Ovary (tissue), 10 donors: ENCODE measurements at places on chromosomes 12 and 14.

DNA sequence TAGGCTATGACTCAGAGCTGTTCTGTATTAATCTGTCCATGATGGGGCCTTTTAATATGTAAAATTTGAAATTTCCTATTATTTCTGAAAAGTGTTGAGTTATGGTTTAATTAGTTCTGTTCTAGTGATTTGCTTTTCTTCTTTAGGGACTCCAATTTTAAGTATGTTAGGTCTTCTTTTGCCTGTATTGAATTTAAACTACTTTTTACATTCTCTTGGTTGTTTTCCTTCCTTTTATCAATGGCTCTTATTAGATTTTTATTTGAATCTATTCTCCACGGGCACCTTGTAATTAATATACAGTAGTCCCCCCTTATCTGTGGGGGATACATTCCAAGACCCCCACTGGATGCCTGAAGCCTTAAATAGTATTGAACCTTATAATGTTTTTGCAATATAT lies 46.4 kb downstream of the DDHD1 start:
- no peak for DNase-seq

DNA sequence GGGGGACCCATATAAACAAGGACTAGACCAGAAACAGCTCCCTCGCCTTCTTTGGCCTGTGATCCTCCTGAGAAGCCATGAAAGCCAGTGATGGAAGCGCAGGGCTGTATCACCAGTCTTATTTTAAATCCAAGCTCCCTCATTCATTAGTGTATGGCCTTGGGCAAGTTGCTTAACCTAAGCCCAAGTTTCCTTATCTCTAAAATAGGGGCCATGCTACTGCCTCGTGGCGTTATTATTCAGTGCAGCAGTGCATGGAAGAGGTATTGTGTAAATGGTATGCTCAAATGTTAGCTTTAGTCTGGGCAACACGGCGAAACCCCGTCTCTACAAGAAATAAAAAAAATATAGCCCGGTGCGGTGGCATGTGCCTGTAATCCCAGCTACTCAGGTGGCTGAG lies 9.9 kb downstream of the ESPL1 start:
- DNase-seq, result no peak

- DNase-seq, result no peak
These were observed 128.4 kb downstream of the GALC start for GRCh38 chr14:87864356-87865270.

- no peak for DNase-seq
These were observed 31.6 kb downstream of the WBP11 start for GRCh38 chr12:14771651-14772137.

DNA sequence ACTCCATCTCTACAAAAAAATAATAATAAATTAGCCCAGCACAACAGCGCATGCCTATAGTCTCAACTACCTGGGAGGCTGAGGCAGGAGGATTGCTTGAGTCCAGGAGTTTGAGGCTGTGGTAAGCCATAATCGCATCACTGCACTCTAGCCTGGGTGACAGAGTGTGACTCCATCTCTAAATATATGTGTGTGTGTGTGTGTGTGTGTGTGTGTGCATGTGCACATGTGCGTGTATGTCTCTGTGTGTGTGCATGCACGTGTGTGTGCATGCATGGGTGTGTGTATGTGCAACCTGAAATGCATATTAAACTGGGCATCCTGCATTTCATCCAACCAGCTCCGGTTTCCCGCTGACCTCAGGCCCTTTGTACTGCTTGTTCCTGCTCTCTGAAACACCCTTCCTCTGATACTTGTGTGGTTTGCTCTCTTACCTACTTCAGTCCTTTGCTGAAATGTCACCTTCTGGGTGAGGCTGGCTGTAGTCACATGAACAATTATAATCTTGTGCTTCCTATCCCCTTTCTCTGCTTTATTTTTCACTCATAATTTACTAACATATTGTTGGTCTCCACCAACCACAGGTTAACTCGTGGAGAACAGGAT lies 46.9 kb downstream of the PHLDA1 start:
- DNase-seq, result no peak

- DNase-seq, result no peak
These were observed 13.1 kb upstream of the TMTC1 start for GRCh38 chr12:29796823-29797263.

DNA sequence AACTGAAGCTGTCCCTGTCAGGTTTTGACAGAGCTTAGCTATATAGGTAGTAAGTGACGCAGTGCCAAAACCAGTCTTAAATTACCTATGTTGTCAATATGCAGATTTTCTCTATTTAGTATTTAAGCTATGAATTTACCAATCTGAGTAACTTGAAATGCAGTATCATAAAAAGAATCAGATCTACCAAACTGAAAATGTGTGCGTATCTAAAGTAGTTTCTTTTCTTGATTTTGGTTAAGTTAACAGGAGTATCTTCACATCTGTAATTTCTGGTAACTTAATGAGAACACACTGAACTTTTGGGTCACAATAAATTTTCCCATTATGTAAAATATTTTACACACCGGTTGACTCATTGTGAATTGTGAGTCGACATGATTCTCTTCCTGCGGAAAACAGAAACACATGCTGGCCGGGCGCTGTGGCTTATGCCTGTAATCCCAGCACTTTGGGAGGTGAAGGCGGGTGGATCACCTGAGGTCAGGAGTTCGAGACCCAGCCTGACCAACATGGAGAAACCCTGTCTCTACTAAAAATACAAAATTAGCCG lies 45.1 kb downstream of the TRAF3 start:
- no peak for DNase-seq

- no peak for DNase-seq
These were observed 23.5 kb downstream of the SDSL start for GRCh38 chr12:113445544-113446171.

DNA sequence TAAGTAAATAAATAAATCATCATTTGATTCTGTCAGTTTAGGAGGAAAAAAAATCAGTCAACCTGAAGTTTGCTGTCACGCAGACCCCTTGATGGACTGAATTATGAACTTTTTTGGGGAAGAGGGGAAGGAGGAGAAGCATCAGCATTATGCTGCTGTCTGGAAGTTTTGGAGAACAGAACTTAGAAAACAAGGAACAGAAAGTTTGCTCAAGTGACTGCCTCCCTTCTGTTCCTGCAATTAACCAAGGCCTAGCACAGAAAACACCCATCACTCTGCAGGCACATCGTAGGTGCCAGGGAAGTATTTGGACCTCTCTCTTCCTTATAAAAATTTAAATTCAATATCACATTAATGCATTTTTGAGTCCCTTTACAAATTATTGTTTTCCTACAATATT lies 283.8 kb downstream of the VRK1 start:
- DNase-seq, result no peak

DNA sequence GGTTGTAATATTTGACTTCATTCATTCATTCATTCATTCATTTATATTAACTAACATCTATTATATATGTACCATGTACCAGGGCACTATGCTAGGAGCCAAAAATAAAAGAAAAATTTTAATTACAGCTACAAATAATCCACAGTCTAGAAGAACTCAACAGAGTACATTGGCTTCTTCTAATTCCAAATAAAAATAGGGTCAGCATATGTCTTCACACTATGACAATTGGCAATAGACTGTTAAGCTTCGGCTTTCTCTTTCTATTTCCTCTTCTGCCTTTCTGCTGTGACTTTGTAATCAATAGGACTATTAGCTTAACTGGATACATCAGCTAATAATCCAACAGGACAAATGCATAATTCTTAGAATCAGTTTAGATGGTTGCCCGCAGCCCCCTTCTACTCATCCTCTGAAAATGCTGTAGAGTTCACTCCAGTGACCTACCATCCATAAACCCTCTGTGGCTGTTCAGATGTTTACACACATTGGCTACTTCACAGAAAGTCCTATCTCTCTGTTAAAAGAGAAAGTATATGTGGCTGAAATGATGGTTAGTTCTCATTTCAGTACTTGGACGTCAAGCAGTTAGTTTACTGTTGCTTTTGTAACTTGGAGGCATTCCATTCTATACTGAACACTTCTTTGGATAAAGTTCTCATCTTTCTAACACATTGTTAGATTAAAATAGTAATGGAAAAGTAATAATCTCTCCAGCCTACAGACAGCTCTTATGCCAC lies 445.5 kb upstream of the GARIN6 start:
- no peak for DNase-seq

DNA sequence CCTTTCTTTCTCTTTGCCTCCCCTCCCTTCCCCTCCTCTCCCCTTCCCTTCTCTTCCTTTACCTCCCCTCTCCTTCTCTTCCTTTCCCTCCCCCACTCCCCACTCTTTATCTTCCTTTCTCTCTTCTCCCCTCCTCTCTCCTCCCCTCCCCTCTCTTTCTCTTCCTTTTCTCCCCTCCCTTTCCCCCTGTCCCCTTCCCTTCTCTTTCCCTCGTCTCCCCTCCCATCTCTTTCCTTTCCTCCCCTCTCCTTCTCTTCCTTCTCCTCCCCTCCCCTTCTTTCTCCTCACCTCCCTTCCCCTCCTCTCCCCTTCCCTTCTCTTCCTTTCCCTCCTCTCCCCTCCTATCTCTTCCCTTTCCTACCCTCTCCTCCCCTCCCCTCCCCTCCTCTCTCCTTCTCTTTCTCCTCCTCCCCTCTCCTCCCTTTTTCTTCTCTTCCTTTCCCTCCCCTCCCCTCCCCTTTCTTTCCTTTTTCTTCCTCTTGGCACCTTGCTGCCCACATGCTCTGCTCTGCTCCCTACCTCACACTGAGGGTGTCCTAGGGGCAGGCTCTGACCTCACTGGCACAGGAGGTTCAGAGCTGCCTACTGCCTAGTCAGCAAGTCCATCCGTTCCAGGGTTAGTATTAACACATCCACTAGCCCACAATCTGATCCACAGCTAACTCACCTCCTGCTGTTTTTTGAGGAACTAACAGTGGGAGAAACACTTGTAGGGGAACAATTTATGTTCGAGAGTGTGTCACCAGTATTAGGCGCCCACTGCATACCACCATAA lies 101.0 kb downstream of the NUAK1 start:
- no peak for DNase-seq

GRCh38 chr12:64618953-64619590 lies 8.8 kb downstream of the RASSF3 start:
- DNase-seq, result no peak

DNA sequence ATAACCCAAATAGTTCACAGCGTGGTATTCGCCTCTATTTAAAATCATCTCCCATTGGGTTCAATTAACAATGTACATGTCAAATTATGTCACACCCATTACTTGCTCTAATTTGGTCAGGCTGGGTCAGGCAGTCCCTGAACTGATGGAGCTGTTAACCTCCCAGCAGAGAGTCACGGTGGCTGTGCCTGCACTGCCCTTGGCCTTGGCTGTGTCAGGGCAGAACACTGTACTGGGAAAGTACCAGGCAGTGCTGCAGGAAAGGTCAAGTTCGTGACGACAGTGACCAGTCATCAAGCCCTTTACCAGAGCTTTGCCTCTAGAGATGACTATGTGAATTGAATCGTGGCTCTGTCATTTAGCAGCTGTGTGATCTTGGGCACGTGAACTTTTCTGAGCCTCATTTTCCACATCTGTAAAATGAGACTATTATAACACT lies 100.0 kb downstream of the ARF6 start:
- DNase-seq, result no peak

DNA sequence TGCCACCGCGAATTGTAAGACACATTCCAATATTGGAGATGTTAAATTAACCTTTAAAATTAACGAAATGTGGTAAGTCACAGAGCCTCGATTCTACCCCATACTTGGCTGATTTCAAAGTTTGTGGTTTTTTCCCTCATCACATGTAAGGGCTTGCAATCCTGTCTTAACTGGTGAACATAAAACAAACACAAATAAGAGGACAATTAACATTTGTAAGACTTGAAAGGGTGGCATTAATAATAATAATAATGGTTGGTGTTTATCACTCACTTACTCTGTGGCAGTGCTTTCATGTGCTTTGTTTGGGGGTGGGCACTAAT lies 26.6 kb downstream of the PPFIBP1 start:
- DNase-seq, result no peak

- no peak for DNase-seq
These were observed 211.4 kb upstream of the RTL1 start for GRCh38 chr14:101114726-101115515.
